ENCODE measurements at places on chromosomes 2 and 18. TPM values are rescaled to one million over a fixed set of nuclear protein-coding genes. Genes with fewer than 3 reads are reported as not detected.

DNA sequence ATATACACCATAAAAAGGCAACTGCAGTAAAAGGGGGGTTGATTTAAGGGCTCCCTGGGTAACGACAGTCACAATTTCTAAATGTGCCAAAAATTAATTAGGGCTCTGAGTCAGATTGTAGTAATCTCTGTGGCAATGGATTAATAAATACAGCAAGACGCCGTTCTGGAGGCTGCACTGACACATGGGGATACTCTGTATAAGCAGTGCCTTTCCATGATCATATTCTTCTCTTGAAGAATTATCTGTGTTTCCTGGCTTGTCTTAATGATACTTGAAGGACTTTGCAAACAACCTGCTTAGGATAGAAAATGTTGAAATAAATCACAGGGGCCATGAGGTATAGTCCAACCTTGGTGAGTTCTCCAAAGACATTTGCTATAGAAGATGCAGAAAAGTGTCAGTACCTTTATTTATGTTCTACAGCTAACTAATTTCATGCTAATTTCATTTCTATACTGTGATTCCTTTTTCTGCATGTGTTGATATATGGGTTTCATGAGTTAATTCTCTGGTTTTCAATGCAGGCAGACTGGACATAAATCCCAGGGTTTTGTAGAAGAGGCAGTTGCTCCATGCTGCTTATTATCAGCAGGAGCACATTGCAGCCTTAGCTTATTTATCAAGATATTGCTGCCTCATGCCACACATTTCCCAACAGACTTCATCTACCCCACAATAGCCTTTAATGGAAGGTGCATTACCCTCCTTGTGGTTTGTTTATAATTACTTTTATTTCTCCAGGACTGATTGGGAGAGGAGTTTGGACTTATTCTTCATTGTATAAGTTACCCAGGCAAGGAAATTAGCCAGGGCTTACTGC lies 54.8 kb downstream of the HNMT start:
- peak; percentile 3 for DNase-seq
- no peak overlapping the region for H3K4me3 ChIP-seq
- no peaks in the 10 kb centered on the region for H3K4me1 ChIP-seq
- no peaks in the 10 kb centered on the region for H3K36me3 ChIP-seq

The CYP20A1 gene
- total RNA-seq, result 51.1 TPM

DNA sequence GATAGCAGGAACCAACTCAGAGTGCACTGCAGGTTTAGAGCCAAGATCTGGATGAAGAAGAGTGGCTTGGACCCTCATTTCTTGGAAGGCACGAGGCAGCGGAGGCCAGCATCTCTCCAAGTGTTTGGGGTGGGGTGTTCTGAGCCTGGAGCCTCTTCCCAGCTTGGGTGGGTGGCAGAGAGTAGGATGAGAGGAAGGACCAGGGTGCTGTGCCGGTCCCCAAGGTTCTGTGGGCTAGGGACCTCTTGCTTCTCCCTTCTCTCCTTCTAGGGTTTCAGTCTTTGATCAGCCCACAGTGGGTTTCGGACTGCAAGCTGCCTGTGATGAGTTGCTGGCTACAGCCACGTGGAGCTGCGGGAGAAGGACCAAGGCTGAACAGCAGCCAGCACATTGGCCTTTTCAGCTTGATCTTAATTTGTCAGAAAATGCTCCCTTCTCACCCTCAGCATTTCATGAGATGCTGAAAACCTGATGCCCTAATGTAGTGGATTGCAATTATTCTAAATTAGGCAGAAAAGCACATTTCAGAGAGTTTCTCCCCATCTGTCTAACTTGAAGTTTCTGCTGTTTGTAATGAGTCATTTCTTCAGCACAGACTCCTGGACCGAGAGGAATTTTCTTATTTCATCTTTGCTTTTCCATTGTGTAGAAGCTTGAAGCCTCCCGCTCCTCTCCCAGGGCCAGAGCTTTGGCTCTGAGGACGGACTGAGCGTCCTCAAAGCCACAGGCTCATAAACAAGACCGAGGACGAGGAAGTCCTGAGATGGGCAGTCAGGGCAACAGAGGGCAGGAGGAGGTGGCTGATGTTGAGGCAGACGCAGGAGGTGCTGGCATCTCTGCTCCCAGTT lies 99.1 kb upstream of the HDAC4 start:
- H3K4me1 ChIP-seq, result 0 out of 2 replicates have a peak, but pooled peaks cover 9% of the 10 kb centered on the region
- H3K4me3 ChIP-seq, result no peak overlapping the region
- no peaks in the 10 kb centered on the region for H3K36me3 ChIP-seq
- peaks cover 19% of the 10 kb centered on the region for H3K27me3 ChIP-seq

- no peaks in the 10 kb centered on the region for H3K4me1 ChIP-seq
- peak; percentile 12 for DNase-seq
- H3K36me3 ChIP-seq, result no peaks in the 10 kb centered on the region
- H3K27me3 ChIP-seq, result no peaks in the 10 kb centered on the region
- H3K27ac ChIP-seq, result no peak overlapping the region
These were observed 133.9 kb upstream of the ARL4C start for GRCh38 chr2:234630801-234631261.

- peaks cover 8% of the 10 kb centered on the region for H3K36me3 ChIP-seq
- no peak overlapping the region for H3K27ac ChIP-seq
- H3K27me3 ChIP-seq, result no peaks in the 10 kb centered on the region
- no peak overlapping the region for H3K4me3 ChIP-seq
- DNase-seq, result no peak
These were observed 141.4 kb downstream of the SMAD7 start for GRCh38 chr18:48809365-48809764.

DNA sequence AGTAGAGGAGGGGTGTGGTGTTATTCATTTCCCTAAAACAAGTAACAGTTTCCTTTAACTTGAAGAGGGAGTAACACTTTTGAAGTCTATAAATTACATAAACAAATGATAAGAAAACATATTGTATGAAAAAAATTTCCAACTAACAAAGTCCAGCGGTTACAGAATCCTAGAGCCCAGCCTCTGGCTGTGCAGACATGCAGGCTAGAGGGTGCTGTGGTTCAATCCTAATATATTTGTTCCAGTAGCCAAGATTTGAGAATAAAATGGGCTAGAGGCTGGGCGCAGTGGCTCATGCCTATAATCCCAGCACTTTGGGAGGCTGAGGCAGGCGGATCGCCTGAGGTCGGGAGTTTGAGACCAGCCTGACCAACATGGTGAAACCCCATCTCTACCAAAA lies 56.9 kb downstream of the WDR75 start:
- no peak for DNase-seq
- no peaks in the 10 kb centered on the region for H3K4me1 ChIP-seq
- no peaks in the 10 kb centered on the region for H3K36me3 ChIP-seq
- no peaks in the 10 kb centered on the region for H3K27me3 ChIP-seq
- no peak overlapping the region for H3K27ac ChIP-seq
- no peak overlapping the region for H3K4me3 ChIP-seq

The SERPINB7 gene
- total RNA-seq, result 18.6 TPM

GRCh38 chr2:129765678-129766351 lies 213.7 kb upstream of the RAB6C start:
- no peak overlapping the region for H3K27ac ChIP-seq
- peaks cover 10% of the 10 kb centered on the region for H3K4me1 ChIP-seq
- H3K27me3 ChIP-seq, result no peaks in the 10 kb centered on the region
- peak; percentile 44 for DNase-seq

The FOXD4L1 gene
- not detected for total RNA-seq

The RTP5 gene
- not detected for total RNA-seq

The NPHP1 gene
- total RNA-seq, result 2.0 TPM

DNA sequence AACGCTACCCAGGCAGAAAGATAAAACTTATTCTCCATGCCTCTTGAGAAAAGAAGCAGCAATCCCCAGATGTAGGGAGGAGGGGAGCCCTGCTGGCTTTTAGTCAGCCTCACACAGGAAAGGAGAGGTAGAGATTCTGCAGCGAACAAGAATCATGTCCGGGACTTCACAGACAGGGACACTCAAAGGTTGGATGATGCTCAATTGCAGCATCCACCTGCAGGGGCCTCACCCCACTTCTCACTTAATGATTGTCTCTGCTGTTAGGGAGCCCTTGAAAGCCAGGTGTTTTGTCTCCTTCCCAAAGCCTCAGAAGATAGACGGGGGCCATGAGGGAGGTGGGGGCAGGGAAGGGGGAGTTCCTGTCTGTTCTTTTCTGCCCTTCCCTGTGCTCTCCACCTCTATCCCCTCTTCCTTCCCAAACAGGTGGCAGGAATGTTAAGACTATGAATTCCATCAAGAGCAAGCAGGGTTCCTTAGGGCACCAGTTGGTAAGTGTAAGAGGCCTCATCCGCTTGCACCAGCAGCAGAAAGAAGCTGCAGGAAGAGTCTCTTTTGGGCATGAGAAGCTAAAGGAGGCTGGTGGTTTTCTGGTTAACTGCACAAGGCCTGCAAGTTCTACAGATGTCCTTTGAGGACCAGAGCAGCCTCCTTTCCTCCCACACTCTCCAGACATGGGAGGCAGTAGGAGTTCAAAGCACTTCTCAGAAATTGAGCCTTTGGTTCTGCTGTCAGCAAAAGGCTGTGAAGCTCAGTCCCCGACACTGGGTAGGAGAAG lies 154.7 kb upstream of the TNP1 start:
- no peak for DNase-seq
- no peak overlapping the region for H3K27ac ChIP-seq
- peaks cover 20% of the 10 kb centered on the region for H3K27me3 ChIP-seq
- no peaks in the 10 kb centered on the region for H3K36me3 ChIP-seq
- H3K4me3 ChIP-seq, result no peak overlapping the region
- no peaks in the 10 kb centered on the region for H3K4me1 ChIP-seq

The CD8A gene
- not detected for total RNA-seq

The LRRC30 gene
- total RNA-seq, result not detected

The STON1 gene
- 4.9 TPM for total RNA-seq

GRCh38 chr2:68287580-68288441 lies 31.9 kb downstream of the CNRIP1 start:
- DNase-seq, result peak; percentile 90
- H3K4me1 ChIP-seq, result peaks cover 22% of the 10 kb centered on the region
- no peak overlapping the region for H3K4me3 ChIP-seq
- no peak overlapping the region for H3K27ac ChIP-seq

The HOXD1 gene
- 0.13 TPM for total RNA-seq

The SPOPL gene
- 9.5 TPM for total RNA-seq

- H3K27ac ChIP-seq, result no peak overlapping the region
- H3K4me3 ChIP-seq, result no peak overlapping the region
- peaks cover 11% of the 10 kb centered on the region for H3K27me3 ChIP-seq
These were observed 3.3 kb upstream of the ALLC start for GRCh38 chr2:3654531-3655225.

DNA sequence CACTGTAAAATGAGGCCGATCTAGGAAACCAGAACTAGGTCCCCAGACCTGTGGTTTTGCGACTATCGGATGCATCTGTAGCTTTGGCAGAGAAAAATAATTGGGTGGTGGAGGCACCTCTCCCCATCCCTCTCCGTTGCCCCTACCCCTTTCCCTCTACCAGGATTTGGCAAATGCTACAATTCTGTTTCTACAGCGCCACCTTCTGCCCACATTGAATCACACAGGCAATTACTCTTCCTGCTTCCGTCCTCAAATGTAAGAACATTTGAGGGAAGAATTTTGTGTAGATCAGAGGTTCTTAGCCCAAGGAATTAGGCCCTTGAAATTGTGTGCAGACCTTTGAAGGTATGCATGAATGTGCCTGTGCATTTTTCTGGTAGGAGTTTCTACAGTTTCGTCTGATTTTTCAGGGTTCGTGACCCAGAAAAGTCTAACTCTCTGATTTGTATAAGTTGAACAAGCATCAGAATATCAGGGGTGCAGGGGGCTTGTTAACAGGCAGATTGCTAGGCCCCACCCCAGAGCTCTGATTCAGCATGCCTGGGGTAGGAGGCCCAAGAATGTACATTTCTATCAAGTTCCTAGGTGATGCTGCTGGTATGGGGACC lies 11.2 kb downstream of the ATP6V1B1 start:
- DNase-seq, result peak; percentile 64
- no peak overlapping the region for H3K4me3 ChIP-seq
- H3K36me3 ChIP-seq, result no peaks in the 10 kb centered on the region
- H3K27me3 ChIP-seq, result no peaks in the 10 kb centered on the region
- peaks cover 4% of the 10 kb centered on the region for H3K4me1 ChIP-seq
- no peak overlapping the region for H3K27ac ChIP-seq

DNA sequence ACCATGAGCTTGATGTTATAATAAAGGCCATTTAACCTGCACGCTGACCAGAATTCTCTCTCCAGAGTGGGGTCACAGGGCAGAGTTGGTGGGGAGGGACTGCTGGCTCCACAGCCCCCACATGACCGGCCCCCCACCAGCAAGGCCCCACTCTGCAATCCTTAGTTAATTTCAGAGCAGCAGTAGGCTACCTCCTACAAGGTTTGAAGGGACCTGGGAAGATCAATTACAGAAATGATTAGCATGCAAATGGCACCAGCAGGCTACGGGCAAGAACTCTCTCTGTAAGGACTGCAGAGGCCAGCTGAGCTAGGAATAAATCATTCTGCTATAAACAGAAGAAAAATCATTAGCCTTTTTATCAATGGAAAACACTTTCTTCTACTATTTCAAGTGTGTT lies 135.3 kb downstream of the C1D start:
- no peak for DNase-seq
- no peak overlapping the region for H3K4me3 ChIP-seq
- no peaks in the 10 kb centered on the region for H3K4me1 ChIP-seq
- no peaks in the 10 kb centered on the region for H3K36me3 ChIP-seq

DNA sequence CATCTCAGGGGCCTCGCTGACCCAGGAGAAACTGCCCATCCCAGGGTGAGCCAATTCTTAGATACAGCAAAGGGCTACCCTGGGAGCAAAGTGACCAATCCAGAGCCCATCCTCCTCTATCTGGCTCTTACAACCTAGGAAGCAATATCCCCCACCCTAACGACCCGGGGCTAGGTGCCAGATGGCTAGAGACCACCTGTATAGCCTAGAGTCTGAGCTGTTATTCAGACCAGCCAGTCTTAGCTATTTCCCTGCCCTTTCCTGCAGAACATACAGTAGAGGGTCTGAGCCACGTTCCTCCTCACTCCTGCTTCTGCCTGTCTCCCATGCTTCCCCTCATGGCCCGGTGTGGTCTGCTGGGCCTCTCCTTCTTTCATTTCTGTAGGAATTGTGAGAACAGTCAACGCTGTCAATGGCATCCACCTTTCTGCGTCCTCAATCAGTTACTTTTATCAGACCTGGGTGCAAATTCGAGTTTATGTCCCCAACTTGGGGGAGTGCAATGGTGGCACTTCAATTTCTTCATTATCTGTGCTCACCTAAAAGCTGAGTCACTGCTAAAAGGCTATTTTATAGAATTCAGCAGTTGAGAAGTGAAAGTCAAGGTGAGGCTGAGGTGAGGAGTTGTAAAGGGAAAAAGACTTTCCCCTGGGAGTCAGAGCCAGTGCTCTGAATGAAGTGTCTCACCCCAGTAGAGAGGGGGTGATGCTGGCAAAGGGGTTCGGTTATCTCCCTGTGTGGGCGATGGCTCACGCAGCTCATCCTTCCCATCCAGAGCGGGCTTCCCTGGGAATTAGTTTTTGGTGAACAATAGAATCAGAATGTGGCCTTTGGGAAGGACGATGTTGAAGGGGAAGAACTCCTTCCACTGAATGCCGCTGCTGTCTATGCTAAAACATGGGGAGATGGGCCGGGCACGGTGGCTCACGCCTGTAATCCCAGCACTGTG lies 42.4 kb downstream of the LONRF2 start:
- H3K36me3 ChIP-seq, result no peaks in the 10 kb centered on the region
- no peak overlapping the region for H3K4me3 ChIP-seq
- no peak overlapping the region for H3K27ac ChIP-seq
- no peak for DNase-seq

The CDH20 gene
- total RNA-seq, result not detected
